ENCODE measurements at places on chromosomes 5 and 9.

DNA sequence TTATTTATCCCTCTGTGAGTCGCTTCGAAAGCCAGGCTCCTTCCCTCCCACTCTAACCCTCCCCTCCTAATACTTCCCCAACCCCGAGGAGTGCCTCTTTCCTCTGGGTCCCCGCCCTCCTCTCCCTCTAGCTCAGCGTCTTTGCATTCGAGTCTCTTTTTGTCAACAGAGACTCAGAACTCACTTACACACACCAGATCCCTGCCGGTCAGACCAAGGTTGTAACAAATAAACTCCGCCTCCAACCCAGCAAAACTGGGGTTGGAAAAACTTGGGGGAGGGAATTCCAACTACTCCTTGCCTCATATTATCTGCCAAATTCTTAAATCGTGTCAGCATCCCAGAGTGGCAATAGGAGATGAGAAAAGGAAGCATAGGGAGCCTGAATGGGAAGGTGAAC, at the start of gene HTR1A:
TSS of gene HTR1A (minus strand) at position 167 of the 400 bp plus-strand sequence. CDS start 726 bp downstream, outside the sequence.
- DNase-seq = no peak

DNA sequence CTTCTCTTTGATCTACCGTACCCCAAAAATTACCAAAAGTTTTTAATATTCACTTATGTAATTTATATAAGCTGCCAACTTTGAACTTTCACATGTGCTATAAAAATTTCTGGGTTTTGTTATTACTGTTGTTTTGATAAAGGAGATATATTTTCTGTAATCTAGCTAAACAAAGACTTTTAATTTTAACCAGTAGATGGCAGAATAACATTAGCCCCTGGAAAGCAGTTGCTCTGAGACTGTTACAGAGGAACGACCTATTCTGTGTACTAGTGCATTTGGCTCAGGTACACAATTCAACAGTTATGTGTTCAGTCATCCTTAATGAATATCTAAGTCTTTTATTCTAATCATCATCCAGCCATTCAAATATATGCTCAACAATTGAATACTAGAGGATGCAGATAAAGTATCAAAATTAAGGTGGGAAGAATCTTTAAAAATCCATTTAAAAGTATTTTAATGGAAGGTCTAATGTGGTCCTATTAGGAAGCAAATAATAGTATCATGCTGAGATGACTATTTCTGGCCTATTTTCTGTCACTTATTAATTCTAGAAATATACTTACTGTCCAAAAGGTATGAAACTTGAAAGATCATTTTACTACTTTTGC, 8.6 kb downstream of the KLHL9 start:
- peak; percentile 79 for DNase-seq

DNA sequence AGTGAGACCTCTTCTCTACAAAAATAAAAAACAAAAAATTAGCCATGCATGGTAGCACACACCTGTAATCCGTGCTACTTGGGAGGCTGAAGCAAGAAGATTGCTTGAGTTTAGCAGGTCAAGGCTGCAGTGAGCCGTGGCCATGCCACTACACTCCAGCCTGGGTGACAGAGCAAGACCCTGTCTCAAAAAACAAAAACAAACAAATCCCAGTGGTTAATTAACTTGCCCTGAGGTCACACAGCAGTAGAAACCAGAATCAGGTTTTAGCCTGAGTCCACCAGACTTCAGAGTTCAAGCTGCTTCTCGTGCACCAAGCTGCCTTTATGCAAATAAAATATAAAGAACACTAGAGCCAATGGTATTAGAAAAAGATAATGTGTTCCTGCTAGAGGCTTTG, 169.7 kb downstream of the GOLPH3 start:
- no peak for DNase-seq

GRCh38 chr5:142405814-142406395, 81.1 kb upstream of the SPRY4 start:
- no peak for DNase-seq

GRCh38 chr5:2575871-2576270, 175.6 kb downstream of the IRX2 start:
- DNase-seq = no peak

GRCh38 chr9:6827439-6828145, 69.8 kb downstream of the KDM4C start:
- peak; percentile 60 for DNase-seq

- DNase-seq = no peak
Measured at GRCh38 chr5:18321262-18321942, 687.1 kb downstream of the TAF11L14 start.

DNA sequence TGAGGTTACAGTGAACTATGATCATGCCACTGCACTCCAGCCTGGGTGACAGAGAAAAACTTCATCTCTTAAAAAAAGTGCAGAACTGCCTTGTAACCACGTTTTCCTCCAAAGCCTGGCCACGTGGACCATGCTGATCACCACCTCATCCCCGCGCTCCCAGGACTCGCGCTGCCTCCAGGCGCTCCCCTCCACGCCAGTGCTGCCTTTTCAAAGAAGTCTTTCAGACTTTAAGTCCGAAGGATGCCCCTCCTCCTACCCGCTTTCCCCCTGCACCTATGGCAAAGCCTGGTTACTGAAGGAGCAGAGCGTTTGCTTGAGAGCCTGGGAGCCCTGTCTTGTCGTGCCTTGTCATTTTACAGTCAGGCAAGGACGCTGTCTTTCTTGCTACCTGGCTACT, 43.8 kb downstream of the HABP4 start:
- DNase-seq = no peak

GRCh38 chr9:9892217-9892616, 720.6 kb downstream of the PTPRD start:
- DNase-seq = no peak

- DNase-seq = no peak
Measured at GRCh38 chr9:84738353-84738752, 68.8 kb downstream of the NTRK2 start.

GRCh38 chr5:172076761-172077244, 70.4 kb upstream of the FBXW11 start:
- DNase-seq = no peak

DNA sequence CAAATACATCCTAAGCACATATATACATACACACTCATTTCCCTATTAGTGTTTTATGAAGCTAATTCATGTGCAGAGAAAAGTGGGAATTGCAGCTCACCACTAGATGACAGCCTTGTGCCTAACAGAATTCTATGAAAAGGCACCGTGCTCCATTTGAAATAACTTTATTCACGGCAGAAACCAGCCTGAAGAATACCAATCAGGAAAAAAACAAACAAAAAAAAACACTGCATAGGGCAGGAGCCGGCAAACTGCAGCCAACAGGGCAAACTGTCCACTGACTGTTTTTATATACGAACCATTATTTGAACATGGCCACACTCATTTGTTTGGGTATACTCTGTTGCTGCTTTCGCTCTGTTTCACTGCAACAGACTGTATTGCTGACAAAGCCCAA, 33.6 kb downstream of the ERMP1 start:
- DNase-seq = peak; percentile 34

- DNase-seq = no peak
Measured at GRCh38 chr5:53426878-53427277, 53.6 kb upstream of the FST start.

DNA sequence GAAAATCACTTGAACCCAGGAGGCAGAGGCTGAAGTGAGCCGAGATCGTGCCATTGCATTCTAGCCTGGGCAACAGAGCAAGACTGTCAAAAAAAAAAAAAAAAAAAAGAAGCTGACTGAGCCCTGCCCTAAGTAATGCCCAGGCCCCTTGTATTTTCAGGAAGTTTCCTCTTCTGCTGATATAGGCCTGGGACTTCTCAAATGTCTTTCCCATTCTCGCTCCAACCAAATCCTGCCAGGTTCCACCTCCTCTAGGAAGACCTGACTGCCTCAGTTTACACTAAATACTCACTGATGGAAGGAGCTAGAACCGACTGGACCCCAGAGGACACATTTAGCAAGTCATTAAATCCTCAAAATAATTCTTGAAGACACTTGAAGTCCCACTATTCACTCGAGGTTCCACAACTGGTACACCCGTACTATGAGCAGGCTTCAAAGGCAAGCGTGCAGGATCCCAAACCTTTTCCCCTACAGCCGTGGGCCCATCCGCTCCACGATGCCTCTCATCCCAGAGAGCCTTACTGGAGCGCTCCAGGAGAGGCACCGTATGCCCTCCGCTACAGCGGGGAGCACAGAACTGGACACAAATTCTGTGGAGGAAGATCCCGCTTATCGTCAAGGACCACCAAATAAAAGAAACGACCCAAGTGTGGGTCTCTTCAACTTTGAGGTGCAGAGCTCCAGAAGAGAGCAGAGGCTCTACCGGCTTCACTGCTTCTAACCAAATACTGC, 676 bp downstream of the NOL6 start:
- no peak for DNase-seq

GRCh38 chr9:120875643-120875953, 1.4 kb downstream of the PHF19 start:
- DNase-seq = no peak

GRCh38 chr5:64707191-64707590, 16.9 kb downstream of the SHISAL2B start:
- DNase-seq = no peak

GRCh38 chr9:32577316-32577715, 4.4 kb upstream of the NDUFB6 start:
- no peak for DNase-seq

- no peak for DNase-seq
Measured at GRCh38 chr5:93279296-93279963, 301.6 kb downstream of the NR2F1-AS1 start.

- no peak for DNase-seq
Measured at GRCh38 chr9:453832-454231, 239.2 kb downstream of the DOCK8 start.

DNA sequence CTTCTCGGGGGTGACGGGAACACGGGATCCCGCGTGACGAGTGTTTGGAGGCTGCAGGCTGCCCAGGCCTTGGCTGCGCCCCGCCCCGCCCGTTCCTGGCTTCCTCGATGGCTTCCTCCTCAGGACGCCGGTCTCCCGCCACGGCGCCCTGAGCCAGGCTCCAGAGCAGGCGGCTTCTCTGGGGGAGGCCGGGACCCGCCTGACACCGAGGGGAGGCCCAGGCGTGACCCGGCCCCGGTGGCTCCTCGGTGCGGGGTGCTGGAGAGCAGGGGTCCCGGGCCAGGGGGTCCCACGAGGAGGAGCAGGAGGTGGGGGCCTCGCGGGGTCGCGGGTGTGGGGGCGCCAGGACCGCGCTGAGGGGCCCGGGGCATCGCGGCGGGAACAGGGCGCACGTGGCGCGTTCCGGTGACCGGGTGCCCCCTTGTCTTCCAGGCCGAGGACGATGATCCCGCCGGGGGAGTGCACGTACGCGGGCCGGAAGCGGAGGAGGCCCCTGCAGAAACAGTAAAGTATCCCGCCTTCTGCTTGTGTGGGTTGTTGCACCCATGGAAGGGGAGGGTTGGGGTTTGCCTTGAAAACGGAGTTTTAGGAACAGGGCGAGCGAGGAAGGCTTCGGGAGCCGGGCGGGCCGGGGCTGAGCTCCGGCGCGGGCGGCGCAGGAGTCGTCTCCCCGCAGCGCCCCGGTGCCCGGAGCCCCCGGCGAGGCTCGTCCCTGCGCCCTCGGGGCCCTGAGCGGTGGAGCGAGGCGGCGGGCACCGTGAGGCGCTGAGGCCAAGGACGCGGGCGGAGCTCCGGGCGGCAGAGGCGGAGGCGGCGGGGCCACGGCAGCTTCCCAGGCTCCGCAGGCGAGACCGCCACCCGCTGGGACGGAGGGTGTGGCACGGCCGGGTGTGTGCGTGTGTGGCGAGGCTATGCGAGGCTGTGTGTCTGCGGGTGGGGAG, 22.2 kb downstream of the AHRR start:
- DNase-seq = peak; percentile 22

DNA sequence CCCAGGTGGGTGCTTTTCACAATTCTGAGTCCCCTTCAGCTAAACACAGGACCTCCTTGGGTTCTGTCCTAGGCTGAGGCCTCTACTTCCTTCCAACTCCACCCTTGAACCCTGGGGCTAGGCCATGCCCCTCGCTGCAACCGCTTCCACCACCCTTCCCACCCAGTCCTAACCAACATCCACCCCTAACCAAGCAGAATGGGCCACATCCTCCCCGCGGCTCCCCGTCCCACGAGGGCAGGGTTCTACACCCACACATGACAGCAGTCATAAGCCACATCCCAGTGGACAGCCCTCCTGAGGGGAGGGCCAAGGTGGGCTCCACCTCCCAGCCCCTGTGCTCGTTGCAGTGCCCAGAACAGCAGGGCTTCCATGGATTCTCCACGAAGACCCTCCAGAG, 65.8 kb downstream of the SHB start:
- no peak for DNase-seq

DNA sequence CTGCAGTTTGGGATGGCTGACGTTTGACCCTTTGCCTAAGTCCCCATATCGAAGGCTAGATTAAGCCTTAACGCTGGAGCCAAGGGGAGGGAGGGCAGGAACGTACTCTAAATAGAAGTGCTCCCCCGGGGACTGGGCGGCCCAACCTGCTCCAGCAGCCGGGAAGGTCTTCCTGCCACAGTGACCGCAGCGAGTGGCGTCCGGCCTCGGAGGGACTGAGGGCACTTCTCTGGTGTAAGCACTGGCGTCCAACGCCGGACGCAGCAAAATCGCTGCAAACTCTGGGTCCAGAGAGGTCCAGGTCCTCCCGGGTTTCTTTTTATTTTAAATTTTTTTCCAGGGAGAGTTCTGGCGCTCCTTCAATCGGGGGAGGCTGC, 505 bp upstream of the ACER2 start:
- DNase-seq = no peak

DNA sequence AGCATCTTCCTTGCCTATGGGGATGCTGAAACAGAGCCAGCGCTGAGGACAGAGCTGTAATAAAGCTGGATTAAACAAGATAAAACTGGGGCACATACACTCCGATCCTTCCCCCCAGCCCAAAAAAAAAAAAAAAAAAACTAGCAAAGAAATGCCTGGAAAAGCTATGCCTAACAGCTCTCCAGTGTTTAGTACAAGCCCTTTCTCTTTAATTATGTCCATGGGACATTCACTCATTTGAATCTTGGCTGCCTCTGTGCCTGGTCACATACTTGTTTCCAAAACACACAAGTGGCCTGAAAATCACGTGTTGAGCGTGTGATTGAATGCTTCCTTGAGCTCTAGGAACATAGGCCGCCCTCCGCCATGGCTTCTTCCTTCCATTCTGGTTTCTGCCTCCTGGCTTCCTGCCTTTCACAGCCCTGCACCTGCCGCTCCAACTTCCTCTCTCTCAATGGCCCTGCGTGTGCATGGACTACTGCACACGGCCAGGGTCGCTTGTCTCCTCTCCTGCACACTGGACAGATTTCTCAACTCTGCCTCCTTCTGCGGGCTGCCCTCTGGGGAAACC, 111.0 kb upstream of the RETREG1 start:
- DNase-seq = peak; percentile 90

GRCh38 chr5:107887166-107887943, 216.6 kb upstream of the EFNA5 start:
- DNase-seq = no peak

DNA sequence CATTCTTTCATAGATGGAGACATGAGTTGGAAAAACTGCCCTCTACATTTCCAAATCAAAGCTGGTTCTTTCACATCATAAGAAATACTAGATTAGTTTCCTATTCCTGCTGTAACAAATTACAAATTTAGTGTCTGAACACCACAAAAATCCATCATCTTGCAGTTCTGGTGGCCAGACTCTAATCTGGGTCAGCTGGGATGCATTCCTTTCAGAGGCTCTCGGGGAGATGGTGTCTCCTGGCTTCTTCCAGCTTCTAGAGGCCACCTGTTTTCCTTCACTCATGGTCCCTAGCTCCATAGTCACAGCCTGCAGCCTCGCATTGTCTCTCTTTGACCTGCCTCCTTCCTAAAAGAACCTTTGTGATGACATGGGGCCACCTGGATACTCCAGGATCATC, 65.2 kb downstream of the RETREG1 start:
- no peak for DNase-seq
